H9 (cell line): ENCODE measurements at places on chromosomes 11 and 22. TPM values are rescaled to one million over a fixed set of nuclear protein-coding genes. Genes with fewer than 3 reads are reported as not detected.

DNA sequence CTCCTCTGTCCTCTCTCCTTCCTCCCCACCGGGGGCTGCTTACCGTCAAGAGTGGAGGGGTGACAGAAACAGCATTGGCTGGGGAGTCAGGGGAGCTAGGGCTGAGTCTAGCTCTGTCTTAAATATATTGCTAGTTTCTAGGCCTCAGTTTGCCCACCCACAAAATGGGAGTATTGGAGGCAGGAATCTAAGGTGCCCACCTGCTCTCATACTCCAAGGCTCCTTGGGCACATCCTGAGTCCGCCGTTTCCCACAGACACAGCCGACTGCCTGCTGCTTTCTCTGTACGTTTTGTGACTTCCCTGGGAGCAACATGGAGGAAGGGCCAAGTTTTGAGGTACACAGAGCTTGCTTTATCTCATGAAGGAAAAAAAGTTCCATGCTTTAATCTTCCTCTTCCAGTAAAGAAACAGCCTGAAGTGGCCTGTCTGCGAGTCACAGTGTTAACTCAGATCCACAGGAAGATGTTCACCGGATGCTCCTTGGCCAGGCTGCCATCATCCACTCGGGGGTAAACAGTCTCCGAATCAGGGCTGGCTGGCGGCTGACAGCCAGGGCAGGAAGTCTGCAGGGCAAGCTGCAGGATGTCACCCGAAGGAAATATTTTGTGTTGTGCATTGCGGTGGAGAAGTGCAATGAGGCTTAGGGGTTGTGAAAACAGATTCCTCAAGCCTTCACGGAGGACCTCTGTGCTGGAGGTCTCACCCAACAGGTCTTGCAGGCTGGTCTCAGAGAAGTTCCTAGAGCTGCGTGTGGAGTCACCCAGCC, 11.0 kb upstream of the CERK start:
- H3K36me3 ChIP-seq = 0 out of 2 replicates have a peak, but pooled peaks cover under 1% of the 10 kb centered on the region
- no peak for DNase-seq
- H3K27ac ChIP-seq = no peak overlapping the region
- H3K4me1 ChIP-seq = no peaks in the 10 kb centered on the region

DNA sequence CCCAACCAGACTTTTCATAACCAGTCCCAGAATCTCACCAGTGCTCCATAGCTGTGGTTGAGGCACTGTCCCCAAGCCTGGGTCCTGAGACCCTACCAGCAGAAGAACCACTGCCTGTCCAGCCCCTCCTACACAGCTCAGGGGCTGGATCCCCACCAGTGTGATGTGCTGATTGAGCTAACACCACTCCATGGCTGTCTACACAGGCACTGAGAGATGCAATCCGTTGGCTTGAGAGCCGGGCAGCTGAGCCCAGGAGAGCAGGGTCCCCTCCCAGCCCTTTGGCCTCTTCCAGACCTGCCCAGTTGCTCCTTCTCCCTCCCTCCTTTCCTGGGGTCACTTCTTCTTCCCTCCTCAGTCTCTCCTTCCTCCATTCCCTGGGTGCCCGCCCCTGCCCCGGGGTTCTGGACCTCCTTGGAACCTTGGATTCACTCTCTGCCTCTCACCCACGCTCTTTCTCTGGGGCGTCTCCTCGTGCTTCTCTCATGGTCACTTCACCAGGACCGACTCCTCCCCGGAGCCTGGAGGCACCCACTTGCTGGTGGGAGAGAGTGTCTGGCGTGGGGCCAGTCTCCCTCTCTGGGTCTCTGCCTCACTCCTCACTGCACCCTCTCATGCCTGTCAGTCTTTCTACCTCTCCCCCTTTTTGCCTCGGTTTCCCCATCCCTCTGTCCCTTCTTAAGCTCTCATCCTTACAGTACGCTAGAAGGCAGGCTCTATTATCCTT, 706 bp upstream of the SCYL1 start:
- peaks cover 9% of the 10 kb centered on the region for H3K36me3 ChIP-seq
- peak overlapping the region; percentile 75; the same call in 2 of the 3 replicates for H3K4me3 ChIP-seq
- H3K4me1 ChIP-seq = no peaks in the 10 kb centered on the region; the same call in 1 of the 2 replicates
- no peak for DNase-seq
- no peak overlapping the region for H3K27ac ChIP-seq

- H3K27me3 ChIP-seq = no peaks in the 10 kb centered on the region
- H3K4me3 ChIP-seq = no peak overlapping the region
- no peak overlapping the region for H3K27ac ChIP-seq
- peak; percentile 52 for DNase-seq
- H3K4me1 ChIP-seq = no peaks in the 10 kb centered on the region
- H3K36me3 ChIP-seq = no peaks in the 10 kb centered on the region
These were observed 105.3 kb downstream of the MORC2 start for GRCh38 chr22:30863081-30863833.

DNA sequence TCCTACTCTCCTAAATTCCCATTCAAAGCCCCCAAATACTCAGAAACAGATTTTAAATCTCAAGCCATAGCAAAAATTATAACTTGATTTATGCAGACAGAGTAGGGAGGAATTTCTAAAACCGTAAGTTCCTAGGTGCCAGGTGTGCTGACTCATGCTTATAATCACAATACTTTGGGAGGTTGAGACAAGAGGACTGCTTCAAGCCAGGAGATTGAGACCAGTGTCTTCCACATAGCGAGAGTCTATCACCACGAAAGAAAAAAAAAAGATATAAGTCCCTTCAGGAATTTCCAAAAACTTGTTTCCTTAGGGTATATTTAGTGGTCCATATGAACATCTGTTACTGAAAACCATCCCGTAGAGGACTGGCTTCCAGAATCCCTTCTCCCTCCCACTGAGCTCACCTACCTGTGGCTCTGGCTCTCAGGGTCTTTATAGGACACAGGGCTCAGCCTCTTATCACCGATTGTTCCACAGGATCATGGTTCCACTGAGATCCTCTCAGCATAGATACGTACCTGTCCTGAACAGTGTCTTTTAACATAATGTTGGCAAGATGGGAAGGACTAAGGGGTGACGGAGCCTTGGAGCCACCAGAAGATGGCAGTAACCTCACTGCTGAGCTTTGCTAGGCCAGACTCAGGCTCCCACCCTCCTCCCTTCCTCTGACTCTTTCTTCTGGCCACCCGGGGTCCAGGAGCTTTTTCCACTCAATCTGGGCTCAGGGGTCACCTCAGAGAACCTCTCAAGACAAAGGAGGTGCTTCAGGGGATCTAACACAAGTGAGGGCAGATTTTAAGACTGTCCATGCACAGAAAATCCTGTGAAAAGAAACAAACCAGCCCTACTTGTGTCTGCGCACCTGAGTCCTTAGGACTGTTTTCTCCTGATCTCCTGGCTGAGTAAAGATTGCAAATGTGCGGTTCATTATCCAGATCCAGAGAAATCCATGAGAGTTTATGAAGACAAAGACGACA, 117.5 kb upstream of the TOP3B start:
- H3K27ac ChIP-seq = no peak overlapping the region
- no peak overlapping the region for H3K4me3 ChIP-seq
- DNase-seq = peak; percentile 52
- H3K36me3 ChIP-seq = no peaks in the 10 kb centered on the region

DNA sequence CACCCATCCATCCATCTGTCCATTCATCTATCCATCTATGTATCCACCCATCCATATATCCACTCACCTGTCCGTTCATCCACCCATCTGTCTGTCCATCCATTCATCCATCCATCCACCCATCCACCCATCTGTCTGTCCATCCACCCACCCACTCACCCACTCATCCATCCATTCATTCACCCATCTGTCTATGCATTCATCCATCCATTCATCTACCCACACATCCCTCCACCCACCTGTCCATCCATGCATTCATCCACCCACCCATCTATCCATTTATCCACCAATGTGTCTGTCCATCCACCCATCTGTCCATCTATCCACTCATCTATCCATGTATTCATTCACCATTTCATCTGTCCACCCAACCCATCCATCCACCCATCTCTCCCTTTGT, 33.3 kb downstream of the NADSYN1 start:
- peaks cover 55% of the 10 kb centered on the region for H3K36me3 ChIP-seq
- H3K4me3 ChIP-seq = no peak overlapping the region
- DNase-seq = no peak
- no peak overlapping the region for H3K27ac ChIP-seq
- H3K4me1 ChIP-seq = no peaks in the 10 kb centered on the region

DNA sequence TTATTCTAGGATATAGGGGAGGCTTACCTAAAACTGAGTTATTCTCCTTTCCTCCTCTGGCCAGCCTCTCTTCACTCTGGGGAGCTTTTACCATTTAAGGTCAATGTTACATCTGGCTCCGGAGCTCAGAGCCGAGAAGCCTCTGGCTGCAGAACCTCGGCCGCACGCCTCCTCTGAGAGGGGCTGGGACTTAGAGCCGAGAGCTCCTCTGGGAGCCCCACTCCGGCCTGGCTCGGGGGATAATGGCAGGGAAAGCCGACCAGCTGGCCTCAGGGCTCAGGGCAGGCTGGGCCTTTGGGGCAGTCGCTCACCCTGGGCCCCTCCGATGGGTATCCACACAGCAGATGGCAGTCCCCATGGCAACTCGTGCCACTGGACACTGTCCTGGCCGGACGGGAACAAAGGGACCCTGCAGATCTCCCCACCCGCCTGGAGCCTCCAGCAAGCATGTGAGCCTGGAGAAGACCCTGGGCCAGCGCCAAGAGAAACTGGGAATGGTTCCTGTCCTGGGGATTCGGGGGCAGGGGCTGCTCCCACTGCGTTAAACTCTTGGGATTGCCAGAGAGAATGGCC, at the start of gene IRAG1:
IRAG1 (minus strand) TSS at position 247 of the 573 bp plus-strand sequence; CDS start at position 94, 153 bp downstream.
- peaks cover under 1% of the 10 kb centered on the region; the same call in 1 of the 2 replicates for H3K36me3 ChIP-seq
- H3K4me1 ChIP-seq = no peaks in the 10 kb centered on the region
- no peak within 1 kb of the TSS for H3K4me3 ChIP-seq
- no peak for DNase-seq
- H3K27me3 ChIP-seq = no peaks in the 10 kb centered on the region

DNA sequence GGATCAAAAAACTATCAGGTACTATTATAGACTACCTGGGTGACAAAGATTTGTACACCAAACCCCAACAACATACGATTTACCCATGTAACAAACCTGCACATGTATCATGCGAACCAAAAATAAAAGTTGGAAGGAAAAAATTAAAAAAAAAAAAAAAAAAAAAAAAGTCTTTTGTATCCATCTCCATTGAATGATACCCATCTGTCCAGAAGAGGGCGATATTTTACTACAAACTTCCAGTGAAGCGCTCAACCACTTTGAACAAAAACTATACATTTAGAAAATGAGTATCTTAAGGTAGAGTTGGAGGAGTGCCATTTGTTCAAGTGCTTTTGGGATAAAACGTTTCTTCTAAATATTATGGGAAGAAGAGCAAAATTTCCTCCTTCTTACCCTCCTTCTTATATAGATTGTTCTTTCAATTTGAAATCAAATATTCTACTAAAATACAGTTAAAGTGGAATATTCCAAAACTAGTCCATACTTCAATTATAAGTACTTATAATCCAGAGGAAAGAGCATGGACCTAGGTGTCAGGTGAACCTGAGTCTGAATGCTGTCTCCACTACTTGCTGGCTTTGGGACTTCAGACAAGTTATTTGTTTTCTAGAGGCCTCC, 23.3 kb downstream of the ARL14EP start:
- H3K4me3 ChIP-seq = no peak overlapping the region
- no peak overlapping the region for H3K27ac ChIP-seq
- no peaks in the 10 kb centered on the region for H3K4me1 ChIP-seq
- DNase-seq = no peak

DNA sequence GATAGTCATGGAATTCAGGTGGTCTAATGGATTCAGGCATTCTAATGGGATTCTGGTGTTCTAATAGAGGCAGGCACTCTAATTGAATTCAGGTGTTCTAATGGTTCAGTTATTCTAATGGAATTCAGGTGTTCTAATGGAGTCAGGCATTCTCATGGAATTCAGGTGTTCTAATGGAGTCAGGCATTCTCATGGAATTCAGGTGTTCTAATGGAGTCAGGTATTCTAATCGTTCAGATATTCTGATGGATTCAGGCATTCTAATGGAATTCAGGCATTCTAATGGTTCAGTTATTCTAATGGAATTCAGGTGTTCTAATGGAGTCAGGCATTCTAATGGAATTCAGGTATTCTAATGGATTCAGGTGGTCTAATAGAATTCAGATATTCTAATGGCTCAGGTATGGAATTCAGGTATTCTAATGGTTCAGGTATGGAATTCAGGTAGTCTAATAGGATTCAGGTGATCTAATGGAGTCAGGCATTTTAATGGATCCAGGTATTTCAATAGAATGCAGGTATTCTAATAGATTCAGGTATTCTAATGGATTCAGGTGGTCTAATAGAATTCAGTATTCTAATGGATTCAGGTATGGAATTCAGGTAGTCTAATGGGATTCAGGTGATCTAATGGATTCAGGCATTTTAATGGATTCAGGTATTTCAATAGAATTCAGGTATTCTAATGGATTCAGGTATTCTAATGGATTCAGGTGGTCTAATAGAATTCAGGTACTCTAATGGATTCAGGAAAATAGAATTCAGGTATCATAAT, 22.0 kb upstream of the PHF21B start:
- H3K4me1 ChIP-seq = no peaks in the 10 kb centered on the region
- H3K4me3 ChIP-seq = no peak overlapping the region
- H3K27ac ChIP-seq = peak overlapping the region; percentile 98

DNA sequence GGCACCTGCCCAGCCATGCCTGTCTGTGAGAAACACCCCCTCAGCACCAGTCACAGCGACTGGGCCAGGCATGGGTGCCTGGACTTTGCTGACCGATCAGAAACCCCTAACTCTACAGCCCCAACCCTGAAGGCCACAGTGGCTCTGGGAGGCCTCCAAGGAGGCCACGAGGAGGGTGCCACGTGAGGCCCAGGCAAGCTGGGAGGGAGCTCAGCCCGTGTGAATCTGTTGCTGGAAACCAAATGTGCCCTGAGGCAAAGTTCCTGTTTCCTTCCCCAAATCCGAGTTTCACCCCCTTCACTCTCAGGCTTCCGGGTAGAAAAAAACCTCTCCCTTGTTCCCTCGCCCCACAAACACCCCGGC, 1.3 kb downstream of the UNC93B1 start:
- no peak for DNase-seq
- H3K36me3 ChIP-seq = no peaks in the 10 kb centered on the region; the same call in 2 of the 3 replicates
- H3K27me3 ChIP-seq = no peaks in the 10 kb centered on the region

GRCh38 chr22:23553438-23553837, 26.7 kb downstream of the IGLL1 start:
- no peak overlapping the region for H3K27ac ChIP-seq
- H3K4me1 ChIP-seq = no peaks in the 10 kb centered on the region
- no peaks in the 10 kb centered on the region for H3K36me3 ChIP-seq
- no peak overlapping the region for H3K4me3 ChIP-seq
- no peak for DNase-seq
- H3K27me3 ChIP-seq = no peaks in the 10 kb centered on the region; the same call in 1 of the 2 replicates

DNA sequence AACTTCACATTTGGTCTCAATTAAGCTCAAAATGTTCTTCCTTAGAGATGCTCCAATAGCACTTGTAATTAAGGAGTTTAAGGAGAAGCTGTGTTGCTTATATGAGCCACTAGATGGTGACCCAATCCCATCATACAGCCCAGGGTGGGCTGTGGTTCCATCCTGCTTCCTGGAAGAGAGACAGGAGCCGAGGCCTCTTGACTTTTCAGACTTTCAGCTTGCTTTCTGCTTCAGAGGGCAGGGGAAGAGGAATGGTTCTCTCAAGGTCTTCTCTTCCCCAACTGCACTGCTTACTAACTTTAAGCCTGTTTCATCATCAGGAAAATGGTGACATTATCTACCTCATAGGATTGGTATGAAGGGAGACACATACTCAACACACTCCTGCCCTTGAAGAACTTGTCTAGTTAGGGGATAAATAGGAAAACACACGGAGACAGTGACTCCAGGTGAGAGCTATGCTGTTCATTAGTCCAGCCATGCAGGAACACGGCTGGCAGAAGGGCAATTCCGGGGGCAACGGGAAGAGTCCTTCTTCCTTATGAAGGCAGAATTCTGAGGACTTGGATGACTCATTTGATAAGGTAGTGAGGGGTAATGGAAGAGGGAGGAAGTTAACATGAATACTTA, 20.1 kb downstream of the TMEM218 start:
- no peak overlapping the region for H3K27ac ChIP-seq
- DNase-seq = peak; percentile 68
- no peaks in the 10 kb centered on the region for H3K27me3 ChIP-seq
- H3K36me3 ChIP-seq = no peaks in the 10 kb centered on the region

Gene OR5P2
- not detected in 2 replicates for total RNA-seq

Gene AIFM3
- 1.9 and 2.3 TPM in 2 replicates for total RNA-seq
